ENCODE measurements at places on chromosomes 7 and 10.

GRCh38 chr10:34813626-34814222, 1.4 kb downstream of the PARD3 start:
- no peak for DNase-seq

DNA sequence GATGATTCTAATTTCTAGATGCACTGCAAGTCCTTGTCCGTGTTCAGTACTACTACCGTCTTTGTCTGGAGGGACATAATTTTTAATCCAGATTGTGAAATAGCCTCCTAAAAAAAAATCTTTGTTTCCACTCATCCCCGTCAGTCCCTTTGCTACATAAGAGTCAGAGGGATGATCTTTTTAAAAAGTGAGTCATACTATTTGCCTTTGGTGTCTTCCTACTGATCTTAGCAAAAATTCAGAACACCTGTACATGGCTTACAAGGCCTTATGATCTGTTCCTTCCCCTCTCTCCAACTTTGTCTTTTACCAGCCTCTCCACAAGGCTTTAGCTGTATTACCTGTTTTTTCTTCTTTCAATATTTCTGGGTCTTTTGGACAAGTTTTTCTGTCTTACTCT, 173.5 kb downstream of the MLLT10 start:
- no peak for DNase-seq

GRCh38 chr7:134084488-134085144, 42.5 kb upstream of the LRGUK start:
- DNase-seq: peak; percentile 72

- no peak for DNase-seq
Measured at GRCh38 chr10:30442019-30442606, 8.1 kb downstream of the MAP3K8 start.
